ENCODE measurements at places on chromosomes 16 and 17. TPM values are rescaled to one million over a fixed set of nuclear protein-coding genes. Genes with fewer than 3 reads are reported as not detected.

DNA sequence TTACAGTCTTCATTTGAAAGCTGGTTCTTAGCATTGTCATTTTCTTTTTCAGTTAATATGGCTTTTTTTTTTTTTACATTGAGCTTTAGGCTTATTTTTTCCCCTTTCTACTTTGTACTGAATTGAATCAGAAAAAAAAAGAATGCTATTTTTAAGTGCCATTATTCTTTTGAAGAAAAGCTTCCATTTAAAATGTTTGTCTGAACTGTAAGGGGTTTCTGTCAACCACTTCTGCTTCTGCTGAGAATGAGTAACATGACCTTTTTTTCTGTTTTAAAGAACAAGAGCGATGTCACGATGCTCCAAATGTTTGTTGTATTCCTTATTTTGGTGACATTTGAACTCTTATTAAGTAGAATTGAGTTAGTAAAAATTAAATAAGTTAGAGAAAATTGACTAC lies 50.0 kb downstream of the MRTFB start:
- H3K4me1 ChIP-seq = no peaks in the 10 kb centered on the region
- DNase-seq = no peak
- H3K27me3 ChIP-seq = no peaks in the 10 kb centered on the region
- H3K4me3 ChIP-seq = no peak overlapping the region
- H3K27ac ChIP-seq = no peak overlapping the region
- H3K36me3 ChIP-seq = no peaks in the 10 kb centered on the region

DNA sequence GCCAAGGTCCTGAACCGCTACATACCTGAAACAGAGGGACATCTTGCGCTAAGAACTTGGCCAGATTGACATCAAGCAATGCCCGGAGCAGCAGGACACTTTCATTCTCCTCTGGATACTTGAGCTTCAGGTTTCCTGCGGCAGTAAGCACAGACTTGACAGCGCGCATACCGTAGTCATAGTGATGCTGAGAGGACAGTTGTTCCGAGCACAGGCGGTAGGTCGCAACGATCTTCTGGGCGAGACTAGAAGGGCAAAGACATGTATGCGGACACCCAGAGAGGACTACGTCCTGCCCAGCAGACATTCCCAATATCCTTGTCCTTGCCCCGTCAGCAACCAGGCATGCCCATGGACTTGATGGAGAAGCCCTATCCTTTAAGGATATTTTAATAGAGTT lies 112.9 kb downstream of the DNAH3 start:
- no peaks in the 10 kb centered on the region for H3K36me3 ChIP-seq
- no peaks in the 10 kb centered on the region for H3K27me3 ChIP-seq

DNA sequence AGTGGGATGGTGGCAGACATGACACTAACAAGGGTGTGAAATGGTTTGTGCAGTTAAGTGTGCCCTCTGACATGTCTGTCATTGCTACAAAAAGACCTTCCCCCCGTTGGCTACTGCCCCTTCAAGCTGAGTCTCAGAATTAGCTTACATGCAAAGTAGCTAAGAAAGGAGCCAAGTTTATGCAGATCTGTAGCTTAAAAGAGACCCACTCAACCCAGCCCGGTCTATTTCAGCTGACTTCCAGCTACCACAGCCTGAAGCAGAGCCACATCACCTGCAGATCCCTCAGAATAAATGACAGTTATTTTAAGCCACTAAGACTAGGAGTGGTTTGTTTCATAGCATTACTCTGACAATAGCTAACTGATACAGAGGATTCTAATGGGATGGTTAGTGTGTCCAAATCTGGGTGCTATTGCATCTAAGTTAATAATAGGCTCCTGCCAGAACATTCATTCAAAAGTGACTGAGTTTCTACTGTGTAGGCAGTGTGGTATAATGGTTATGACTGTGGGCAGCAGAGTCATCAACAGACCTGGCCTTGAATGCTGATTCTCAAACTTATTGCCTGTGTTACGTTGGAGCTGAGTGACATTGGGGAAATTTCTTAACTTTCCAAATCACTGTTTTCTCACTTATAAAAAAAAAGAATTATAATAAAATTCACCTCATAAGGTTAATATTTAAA lies 11.7 kb downstream of the C17orf67 start:
- DNase-seq = no peak
- no peak overlapping the region for H3K4me3 ChIP-seq
- H3K27ac ChIP-seq = no peak overlapping the region
- peaks cover 3% of the 10 kb centered on the region for H3K4me1 ChIP-seq
- no peaks in the 10 kb centered on the region for H3K27me3 ChIP-seq

DNA sequence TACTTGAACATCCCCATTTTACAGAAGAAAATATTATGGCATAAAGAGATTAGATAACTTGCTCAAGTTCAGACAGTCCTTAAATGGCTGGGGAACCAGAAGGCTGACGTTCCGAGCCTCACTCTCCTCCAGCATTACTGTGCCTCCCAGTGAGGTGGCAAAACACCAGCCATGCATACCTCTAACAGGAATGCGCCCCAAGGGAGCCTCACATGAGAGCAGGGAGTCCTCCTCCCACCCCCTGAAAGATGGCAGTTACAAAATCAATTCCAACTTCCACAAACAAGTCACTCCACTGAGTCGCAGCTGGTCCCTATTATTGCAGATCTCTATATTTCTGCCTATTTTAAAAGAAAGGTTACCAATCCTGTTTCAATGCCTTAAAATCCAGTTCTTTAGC lies 55.5 kb downstream of the ANKFY1 start:
- no peaks in the 10 kb centered on the region for H3K4me1 ChIP-seq
- no peak overlapping the region for H3K27ac ChIP-seq
- no peak overlapping the region for H3K4me3 ChIP-seq
- H3K36me3 ChIP-seq = peaks cover 24% of the 10 kb centered on the region
- DNase-seq = no peak

DNA sequence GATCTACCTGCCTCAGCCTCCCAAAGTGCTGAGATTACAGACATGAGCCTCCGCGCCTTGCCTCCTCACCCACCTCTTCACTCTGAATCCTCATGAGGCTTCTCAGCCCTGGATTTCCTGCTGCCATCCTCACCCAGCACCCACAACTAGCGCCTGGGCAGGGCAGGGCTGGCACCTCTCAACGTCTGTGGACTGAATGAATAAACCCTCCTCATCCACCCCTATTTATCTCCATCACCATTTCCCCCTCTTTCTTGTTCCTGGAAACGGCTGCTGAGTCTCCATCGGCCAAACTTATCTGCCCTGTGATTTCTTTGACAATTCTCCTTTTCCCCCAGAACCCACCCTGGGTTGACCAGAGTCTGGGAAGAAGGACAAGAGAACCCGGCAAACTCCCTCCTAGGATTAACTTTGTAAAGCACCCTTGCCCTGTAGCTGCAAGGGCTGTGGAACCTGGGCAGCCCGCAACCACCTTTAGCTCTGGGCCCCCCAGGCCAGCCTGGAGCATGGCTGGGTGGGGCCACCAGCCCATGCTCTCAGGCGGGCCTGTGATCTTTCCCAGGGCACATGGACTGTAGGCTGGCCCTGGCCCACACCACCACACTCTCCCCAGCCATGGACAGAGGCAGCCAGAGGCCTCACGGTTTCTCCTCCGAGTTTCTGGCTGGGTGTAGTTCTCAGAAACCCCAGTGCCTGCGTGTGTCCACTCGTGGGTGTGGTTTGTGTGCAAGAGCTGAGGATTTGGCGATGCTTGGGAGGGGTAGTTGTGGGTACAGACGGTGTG lies 2.4 kb downstream of the SPN start:
- peaks cover 5% of the 10 kb centered on the region for H3K27me3 ChIP-seq
- H3K4me3 ChIP-seq = no peak overlapping the region
- no peaks in the 10 kb centered on the region for H3K36me3 ChIP-seq
- no peaks in the 10 kb centered on the region for H3K4me1 ChIP-seq
- no peak overlapping the region for H3K27ac ChIP-seq

- H3K27me3 ChIP-seq = no peaks in the 10 kb centered on the region
- no peak for DNase-seq
- no peak overlapping the region for H3K27ac ChIP-seq
- peaks cover 11% of the 10 kb centered on the region for H3K4me1 ChIP-seq
Observed at GRCh38 chr17:78045316-78045715, 83.2 kb downstream of the TMC6 start.

- DNase-seq = no peak
- H3K27me3 ChIP-seq = no peaks in the 10 kb centered on the region
- H3K36me3 ChIP-seq = no peaks in the 10 kb centered on the region
Observed at GRCh38 chr16:49503256-49504022, 129.8 kb downstream of the C16orf78 start.

- no peak for DNase-seq
- H3K4me3 ChIP-seq = peak overlapping the region; percentile 20
- H3K27ac ChIP-seq = no peak overlapping the region
Observed at GRCh38 chr17:1179112-1179817, 516 bp downstream of the ABR start.

DNA sequence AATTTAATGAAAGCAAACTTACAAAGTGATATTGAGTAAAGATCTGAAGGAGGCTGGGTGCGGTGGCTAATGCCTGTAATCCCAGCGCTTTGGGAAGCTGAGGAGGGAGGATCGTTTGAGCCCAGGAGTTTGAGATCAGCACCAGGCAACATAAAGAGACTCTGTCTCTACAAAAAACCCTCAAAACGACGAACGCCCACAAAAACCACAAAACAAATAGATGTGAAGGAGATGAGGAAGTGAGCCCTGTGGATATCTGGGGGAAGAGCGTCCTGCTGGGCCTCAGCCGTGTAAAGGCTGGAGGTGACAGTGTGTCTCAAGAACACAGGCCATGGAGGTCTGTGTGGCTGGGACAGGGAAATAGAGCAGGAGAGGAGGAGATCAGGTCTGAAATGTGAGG lies 68.8 kb downstream of the ITFG1 start:
- DNase-seq = no peak
- no peaks in the 10 kb centered on the region for H3K36me3 ChIP-seq
- H3K27me3 ChIP-seq = no peaks in the 10 kb centered on the region
- H3K27ac ChIP-seq = no peak overlapping the region

DNA sequence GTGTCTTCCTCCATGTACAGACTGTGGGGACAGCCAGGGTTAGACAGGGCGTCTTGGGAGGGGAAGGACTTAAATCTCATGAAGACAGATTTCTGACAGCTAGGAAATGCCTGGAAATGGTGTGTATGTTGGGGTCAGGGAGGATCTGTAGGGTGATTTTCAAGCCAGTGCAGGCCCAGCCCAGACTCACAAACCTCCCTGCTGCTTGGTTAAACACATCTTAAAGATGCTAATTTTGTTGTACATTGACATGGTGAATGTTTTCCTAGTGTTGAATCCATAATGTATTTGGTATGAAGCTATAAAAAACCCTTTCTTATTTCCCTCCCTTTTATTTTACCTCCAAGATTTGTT lies 238.3 kb downstream of the CCDC182 start:
- H3K4me1 ChIP-seq = no peaks in the 10 kb centered on the region
- H3K36me3 ChIP-seq = no peaks in the 10 kb centered on the region
- H3K27me3 ChIP-seq = no peaks in the 10 kb centered on the region

- no peaks in the 10 kb centered on the region for H3K36me3 ChIP-seq
- no peaks in the 10 kb centered on the region for H3K4me1 ChIP-seq
- H3K27me3 ChIP-seq = no peaks in the 10 kb centered on the region
Observed at GRCh38 chr17:44333371-44333770, 8.7 kb upstream of the SLC25A39 start.

LRRC46 gene
- 0.43 TPM for polyA plus RNA-seq

FOXN1 gene
- 0.66 TPM for polyA plus RNA-seq

DLX4 gene
- 0.22 TPM for polyA plus RNA-seq

KRTAP3-1 gene
- polyA plus RNA-seq = not detected

TMEM208 gene
- 46.3 TPM for polyA plus RNA-seq

HSD17B1 gene
- 14.7 TPM for polyA plus RNA-seq

Data from keratinocyte (primary cell).